ENCODE measurements at places on chromosomes 2 and 18.

DNA sequence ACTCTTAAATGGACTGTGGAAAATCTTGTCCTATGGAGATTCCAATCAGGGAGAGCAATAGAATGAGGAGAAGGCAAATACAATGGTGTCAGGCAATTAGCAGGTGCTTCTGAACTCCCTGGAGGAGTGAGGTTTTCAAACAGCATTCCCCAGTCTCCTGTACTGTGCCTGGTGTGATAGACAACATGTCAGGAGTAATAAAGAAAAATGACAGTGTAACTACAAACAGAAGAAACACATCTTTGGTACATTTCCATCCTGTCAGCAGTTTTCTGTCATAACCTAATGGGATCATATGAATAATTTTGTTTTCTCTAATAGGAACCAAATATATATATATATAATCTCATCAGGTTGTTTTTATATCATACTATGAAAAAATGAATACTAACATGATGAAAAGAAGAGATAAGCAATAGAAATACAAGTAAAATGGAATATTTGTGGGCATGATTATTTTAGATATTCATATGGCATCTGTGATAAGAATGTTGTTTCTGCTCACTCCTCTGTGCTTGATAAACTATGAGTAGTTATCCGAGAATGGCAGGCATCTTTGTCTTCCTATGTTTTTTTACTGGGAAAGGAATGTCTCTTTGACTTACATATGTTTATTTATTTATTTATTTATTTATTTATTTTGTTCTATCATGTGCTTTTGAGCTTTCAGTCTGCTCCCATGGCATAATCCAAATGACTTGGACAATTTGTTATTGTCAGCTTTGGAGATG is 441.7 kb downstream of the TXNL1 start:
- no peak for DNase-seq

- DNase-seq = no peak
Measured at GRCh38 chr2:45729753-45730512, 78.5 kb downstream of the PRKCE start.

- DNase-seq = no peak
Measured at GRCh38 chr2:72040629-72041571, 106.8 kb downstream of the CYP26B1 start.

DNA sequence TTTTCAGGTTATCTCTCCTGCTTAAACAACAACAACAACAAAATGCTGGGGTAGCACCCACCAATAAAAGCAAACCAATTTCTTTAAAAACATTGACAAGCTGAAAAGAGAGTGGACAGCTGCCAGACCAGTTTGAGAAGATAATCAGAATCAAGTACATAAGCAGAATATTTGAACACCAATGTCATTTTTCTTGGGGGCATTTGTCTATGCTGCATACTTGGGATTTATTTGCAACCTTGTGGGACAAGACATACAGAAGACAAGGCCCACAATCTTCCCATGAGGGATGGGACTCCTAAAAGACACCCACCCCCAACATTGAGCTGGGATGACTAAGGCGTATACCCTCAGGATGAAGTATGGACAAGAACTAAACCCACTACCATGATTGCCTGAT is 62.2 kb upstream of the NXPH2 start:
- DNase-seq = no peak

GRCh38 chr18:32019251-32019948 is 775 bp downstream of the RNF125 start:
- no peak for DNase-seq

- no peak for DNase-seq
Measured at GRCh38 chr2:144847347-144848080, 327.6 kb upstream of the ZEB2 start.

DNA sequence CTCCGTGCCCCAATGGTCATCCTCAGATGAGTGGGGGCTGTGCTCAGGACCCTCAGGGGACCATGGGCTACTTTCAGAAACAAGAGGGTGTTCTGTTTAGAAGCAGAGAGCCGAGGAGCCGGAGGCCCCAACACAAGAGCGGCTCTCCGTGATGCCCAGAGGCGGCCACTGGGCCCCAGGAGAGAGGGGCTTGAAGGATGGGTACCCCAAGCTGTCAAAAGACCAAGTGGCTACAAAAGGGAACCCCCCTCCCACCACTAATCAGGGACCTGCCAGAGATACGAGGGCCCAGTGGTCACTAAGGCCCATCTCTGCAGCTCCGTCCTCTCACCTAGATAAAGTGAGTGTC is 93.6 kb downstream of the HDAC4 start:
- no peak for DNase-seq

DNA sequence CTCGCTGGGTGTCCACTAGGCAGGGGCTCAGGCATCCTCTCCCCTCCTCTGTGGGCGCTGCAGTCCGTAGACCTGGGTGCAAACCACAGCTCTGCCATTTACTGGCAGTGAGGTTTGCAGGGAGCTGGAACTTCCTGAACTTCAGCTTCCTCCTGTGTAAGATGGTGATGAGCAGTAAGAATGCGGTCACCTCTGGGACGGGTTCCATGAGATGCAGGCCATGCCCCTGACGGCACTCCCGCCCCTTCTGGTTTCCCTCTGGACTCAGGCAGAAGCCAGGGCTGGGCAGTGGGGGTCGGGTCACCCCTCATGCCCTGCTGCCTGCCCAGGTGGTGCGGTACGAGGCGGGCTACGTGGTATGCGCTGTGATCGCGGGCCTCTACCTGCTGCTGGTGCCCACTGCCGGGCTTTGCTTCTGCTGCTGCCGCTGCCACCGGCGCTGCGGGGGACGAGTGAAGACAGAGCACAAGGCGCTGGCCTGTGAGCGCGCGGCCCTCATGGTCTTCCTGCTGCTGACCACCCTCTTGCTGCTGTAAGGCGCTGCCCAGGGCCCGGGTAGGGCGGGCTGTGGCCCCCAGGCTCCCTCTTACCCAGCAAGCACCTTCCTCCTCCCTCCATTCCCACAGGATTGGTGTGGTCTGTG is 1.5 kb downstream of the PROM2 start:
- no peak for DNase-seq

DNA sequence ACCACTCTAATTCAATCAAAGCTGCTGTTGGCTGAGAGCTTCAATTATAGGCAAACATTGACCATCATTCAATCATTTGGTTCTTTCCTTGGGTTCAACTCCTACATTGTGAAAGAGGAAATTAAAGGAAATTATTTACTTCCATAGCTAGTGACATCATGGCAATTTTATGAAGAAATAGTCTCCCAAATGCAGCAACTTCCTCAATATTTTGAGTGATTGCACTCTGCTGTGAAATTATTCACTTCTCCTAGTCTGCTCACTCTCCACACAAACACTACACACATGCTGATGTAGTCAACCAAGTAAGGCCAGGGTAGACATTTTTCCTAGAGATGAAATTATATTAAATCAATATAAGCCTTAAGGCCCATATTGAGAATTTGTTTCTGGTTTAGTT is 86.7 kb upstream of the NCKAP5 start:
- no peak for DNase-seq

- no peak for DNase-seq
Measured at GRCh38 chr18:48486754-48487153, 52.1 kb upstream of the CTIF start.

All from stimulated activated CD8-positive, alpha-beta memory T cell treated with anti-CD3 and anti-CD28 coated beads, Interleukin-2, amount 100 ng/mL, for 48 hours (primary cell).